ENCODE measurements at places on chromosomes 7 and 10.

GRCh38 chr7:134798155-134798554 is 18.7 kb downstream of the CALD1 start:
- no peak for DNase-seq

GRCh38 chr10:27685681-27686080 is 59.9 kb downstream of the MKX start:
- peak; percentile 39 for DNase-seq

GRCh38 chr7:27205325-27206280 is 5.7 kb upstream of the HOXA13 start:
- no peak for DNase-seq

DNA sequence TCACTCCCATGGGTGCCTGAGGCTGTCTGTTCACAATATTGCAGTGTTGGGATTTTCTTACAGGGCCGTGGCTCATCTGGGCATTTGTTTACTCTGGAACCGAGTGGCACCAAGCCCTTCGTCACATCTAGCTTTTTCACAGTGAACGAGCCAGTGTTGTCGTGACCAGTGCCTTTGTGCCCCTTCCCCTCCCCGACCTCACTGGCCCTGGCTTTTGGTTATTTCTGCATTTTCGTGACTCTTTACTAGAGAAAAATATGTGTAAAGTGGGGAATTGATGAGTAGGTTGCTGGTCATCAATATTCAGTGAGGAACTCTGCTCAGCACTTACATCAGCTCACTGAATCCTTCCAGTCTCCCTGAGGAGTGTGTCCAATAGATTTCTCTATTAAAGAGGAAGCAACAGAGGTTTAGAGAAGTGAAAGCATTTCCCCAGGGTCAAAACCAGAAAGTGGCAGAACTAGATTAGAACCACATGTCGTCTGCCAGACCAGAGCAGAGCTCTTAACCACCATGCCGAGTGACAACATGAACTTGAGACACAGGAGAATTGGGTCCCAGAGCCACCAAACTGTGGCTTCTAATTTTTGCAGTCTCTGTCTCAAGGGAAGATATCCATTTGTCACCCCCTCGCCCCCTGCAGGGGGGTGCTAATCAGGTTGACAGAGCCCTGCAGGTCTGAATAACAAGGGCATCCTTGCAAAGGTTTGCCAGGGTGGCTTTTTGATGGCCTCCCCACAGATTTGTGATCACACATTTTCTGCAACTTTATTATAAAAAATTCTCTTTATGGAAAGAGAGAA is 125.3 kb downstream of the CHN2 start:
- peak; percentile 26 for DNase-seq

DNA sequence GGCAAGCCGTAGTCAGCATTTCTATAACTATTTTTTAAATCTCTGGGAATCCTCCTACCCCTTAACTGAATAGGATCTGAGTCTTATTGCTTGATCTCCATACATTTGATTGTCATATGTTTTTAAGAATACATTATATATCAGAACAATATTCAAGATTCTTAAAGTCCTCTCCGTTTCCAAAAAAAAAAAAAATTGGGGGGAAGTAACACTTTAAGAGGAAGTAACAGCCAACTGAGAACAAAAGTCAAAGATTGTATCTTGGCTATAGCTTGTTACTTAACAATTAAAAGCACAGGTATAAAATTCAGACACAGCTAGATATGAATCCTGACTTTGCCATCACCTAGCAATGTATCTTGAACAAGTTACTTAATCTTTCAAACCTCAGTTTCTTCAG is 169.9 kb upstream of the ADO start:
- no peak for DNase-seq

GRCh38 chr7:116738378-116738777 is 66.4 kb downstream of the MET start:
- no peak for DNase-seq

- no peak for DNase-seq
These were observed 156.4 kb downstream of the PRPF18 start for GRCh38 chr10:13743101-13743693.

GRCh38 chr7:157964521-157964920 is 623.1 kb downstream of the PTPRN2 start:
- DNase-seq = no peak

DNA sequence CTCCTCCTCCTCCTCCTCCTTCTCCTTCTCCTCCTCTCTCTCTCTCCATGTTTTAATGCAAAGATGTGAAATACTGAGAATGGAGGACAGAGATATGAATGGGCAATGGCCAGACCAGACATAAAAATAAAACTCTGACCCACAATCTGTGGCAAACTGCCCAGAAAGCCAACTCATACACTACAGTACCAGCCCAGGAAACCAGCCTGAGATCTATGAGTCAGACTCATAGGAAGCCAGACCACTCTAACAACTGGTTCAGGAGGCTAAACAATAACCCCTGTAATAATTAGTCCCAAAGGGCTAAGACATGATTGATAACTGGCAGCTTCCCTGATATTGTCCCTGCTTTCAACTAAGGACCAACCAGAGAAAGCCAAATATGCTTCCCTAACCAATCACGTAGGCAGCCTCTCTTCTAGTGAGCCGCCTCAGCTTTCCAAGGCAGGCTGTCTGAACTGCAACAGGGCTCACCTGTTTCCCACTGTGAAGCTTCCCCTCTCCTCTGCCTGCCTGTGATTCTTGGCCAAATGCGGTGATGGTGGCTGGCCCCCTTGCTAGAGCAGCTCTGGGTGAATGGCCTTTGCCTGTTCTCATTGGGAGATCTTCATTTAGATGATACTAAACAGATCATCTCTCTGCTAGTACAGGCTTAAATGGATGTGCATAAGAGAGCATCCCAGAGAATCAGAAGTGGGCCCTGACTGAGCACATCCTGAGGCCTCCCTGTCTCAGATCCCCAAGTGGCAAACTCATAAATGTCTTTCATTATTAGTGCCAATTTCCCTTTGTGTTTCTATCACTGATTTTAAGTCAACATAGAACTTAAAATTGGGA is 817.6 kb downstream of the TNS3 start:
- DNase-seq = peak; percentile 97

DNA sequence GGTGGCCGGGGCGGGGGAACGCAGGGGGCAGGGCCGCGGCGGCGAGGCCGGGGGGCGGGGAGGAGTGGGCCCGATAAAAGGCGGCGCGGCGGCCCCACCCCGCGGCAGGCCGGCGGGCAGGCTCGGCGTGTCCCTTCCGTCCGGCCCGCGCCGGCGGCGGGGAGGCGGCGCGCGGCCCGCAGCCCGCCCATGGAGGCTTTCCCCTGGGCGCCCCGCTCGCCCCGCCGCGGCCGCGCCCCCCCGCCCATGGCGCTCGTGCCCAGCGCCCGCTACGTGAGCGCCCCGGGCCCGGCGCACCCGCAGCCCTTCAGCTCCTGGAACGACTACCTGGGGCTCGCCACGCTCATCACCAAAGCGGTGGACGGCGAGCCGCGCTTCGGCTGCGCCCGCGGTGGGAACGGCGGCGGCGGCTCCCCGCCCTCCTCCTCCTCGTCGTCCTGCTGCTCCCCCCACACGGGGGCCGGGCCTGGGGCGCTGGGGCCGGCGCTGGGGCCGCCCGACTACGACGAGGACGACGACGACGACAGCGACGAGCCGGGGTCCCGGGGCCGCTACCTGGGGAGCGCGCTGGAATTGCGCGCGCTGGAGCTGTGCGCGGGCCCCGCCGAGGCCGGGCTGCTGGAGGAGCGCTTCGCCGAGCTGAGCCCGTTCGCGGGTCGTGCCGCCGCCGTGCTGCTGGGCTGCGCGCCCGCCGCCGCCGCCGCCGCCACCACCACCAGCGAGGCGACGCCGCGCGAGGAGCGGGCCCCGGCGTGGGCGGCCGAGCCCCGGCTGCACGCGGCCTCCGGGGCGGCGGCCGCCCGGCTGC is at the start of gene NANOS1:
Gene NANOS1 (plus strand): TSS at position 102 of the 808 bp plus-strand sequence. CDS start 88 bp downstream, at position 190.
- DNase-seq = no peak

- DNase-seq = peak; percentile 85
These were observed 67.6 kb downstream of the TMEM130 start for GRCh38 chr7:98802088-98802780.

DNA sequence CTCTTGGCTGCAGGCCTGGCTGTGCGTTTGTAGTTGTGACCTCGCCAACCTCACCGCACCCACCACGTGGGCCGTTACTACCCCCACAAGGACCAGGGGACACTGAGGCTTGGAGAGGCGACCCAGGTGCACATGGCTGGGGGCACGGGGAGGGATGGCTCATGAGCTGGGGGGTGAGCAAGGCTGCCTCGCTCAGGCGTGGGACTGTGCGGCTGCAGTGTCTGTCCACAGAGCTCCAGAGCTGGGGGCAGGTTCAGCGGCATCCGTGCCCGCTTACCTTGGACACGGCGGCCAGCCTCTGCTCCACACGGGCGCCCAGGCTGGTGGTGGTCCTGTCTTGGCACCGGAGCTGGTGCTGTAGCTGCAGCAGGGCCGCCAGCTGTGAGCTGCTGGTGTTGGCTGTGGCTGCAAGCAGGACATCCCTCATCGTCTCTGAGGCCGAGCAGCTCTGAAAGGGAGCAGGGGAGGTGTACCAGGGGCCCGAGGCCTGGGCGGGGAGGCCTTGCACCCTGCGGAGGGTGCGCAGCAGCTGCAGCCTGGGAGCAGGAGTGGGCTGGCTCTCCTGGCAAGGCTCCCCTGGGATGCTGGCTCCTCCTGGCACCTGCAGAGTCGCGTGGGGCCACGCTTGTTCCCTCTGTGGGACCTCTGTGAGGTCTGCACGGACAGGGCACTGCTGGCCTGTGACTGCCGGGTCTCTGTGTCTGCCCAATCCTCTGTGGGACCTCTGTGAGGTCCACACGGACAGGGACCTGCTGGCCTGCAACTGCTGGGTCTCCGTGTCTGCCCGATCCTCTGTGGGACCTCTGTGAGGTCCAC is 60.0 kb upstream of the NKX6-2 start:
- no peak for DNase-seq

DNA sequence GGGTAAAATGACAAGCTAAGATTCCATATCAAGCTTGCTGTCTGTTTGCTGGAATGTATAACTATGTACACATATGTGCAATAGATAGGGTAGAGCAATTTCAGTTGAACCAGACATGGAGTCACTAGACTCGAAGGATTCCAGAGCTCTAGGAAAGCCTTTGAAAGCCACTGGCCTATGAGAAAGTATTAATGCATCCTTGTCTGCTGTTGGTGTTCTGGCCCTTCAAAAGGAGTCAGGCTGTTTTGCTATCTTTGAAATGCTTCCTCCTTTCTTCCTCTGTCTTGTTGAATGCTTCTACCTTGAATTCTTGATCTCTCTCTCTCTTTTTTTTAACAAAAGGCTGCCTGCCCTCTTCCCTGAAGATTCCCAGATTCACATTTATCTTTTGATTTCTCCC is 20.8 kb upstream of the HGF start:
- DNase-seq = no peak

- DNase-seq = no peak
These were observed 38.6 kb downstream of the YKT6 start for GRCh38 chr7:44239361-44239760.

DNA sequence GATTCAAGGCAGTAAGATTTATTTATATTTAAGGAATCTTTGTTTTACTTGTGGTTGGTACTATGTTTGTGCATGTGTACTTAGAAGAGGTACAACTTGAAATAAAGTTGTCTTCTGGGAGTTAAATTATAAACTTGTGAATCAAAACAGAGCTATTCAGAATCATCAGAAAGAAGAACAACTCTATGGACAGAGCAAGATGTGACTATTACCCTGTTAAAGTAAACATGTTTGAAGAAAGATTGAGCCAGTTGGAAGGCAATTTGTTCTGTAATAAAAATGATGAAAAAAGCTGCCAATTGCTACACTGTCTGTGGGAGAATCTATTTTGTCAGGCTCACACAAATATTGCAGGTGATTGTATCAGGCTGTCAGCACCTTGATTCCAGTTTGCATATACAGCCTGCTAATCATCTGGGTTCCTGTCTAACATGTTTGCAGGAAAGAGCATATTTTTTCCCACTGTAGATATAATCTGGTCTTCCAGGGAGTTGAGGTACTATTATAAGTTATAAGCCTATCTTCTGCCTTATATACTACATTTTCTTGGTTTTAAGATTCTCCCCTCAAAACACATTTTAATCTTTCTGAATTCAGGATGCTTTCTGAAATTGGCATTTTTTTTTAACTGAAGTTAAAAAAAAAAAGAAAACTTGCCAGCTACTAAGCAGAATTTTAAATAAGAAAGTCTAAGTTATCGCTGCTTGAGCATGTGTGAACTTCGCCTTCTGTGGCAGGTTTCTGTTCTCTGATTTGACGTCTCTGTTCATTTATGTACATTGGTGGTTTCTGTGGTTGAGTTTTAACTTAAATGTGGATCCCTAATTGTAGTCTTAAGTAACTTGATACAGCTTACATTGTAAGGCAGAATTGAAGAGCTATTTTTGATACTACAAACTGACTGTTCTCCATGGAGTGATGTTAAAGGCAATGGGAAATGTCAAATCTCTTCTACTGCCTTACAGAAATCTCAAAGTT is 46.0 kb downstream of the ZNRF2 start:
- no peak for DNase-seq

- DNase-seq = peak; percentile 14
These were observed 69.4 kb upstream of the PDLIM1 start for GRCh38 chr10:95360122-95360714.

DNA sequence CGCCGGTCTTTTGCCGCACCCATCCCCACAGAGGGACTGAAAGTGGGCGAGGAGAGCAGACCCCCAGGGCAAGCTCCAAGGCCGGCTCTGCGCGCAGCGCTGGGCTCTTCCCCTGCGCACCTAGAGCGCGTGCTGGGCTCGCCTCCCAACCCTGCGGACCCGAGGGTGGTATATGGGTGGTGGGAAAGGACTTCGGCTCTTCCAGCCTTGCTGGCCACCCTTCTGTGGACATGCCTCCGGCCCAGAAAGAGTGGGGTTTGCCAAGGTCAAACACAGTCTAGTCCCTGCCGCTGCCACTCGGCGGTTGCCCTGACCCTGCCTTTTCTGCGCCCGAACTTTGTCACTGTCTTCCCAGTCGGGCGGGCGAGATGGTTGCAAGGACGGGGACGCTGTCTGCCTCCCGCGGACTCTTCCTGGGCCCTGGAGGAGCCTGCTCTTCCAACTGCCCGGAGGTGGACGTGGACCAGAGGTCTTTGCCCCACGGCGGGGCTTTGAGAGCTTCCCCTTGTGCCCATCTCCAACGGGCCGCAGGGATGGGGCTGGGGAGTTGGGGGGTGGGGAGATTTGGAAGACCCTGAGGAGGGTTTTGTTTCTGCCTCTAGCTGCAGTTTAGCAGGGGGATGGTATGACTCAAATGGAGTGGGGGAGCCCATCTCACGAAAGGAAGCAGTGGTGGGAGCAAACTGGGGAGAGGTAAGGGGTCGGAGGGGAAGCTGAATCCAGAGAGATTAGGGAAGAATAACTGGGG is 1.5 kb downstream of the ADCY1 start:
- DNase-seq = no peak

DNA sequence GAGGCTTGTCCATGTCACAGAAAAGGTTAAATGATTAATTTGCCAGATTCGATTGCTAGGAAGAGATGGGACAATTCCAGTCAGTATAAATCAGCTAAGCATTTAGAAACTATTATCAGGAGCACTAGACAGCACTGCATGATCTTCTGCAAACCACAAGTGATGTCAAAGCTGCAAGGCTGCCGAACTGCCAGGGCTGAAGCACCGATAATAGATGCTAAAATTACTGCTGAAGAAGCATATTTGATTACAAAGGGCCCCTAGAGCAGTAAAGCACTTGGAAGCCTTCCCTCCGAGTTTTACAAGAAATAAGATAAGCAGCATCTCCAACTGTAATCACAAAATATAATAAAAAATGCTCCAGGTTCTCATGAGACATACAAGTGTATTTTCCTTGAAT is 40.6 kb downstream of the RNLS start:
- no peak for DNase-seq
